Frontal cortex (tissue), 4 donors: ENCODE measurements at places on chromosomes 2 and 18.

GRCh38 chr18:47174545-47175116 lies 1.5 kb downstream of the IER3IP1 start:
- no peak for DNase-seq

- no peak for DNase-seq
These were observed 41.3 kb downstream of the NGEF start for GRCh38 chr2:232971744-232972143.

- DNase-seq, result no peak
These were observed 58.6 kb upstream of the FBXO11 start for GRCh38 chr2:47964722-47965434.

DNA sequence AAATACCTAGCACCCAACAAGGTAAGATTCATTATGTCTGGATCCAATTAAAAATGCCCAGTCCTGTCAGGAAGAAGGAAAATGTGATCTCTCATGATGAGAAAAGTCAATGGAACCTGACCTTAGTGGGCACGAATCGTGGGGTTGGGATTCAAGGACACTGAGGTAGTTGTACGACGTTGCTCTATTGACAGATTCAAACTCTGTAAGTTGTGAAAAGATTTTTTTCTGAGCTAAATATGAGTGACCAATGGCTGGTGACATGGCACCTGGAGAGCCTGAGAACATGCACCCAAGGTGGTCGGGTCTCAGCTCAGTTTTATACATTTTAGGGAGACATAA lies 148.2 kb downstream of the NDUFA10 start:
- DNase-seq, result no peak

DNA sequence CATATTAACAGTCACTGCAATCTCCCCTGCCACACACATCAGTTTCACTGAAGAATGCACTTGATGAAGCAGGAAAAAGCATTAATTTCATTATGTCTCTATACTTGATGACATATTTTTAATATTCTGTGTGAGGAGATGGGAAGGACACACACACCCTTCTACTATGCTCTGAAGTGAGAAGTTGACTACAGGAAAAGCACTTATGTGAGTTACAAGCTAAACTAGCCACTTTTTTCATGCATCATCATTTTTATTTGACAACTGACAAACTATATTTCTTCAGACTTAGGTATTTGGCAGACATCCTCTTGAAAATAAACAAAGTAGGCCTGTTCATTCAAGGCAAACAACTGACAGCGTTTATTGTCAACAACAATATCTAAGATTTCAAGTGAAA lies 150.4 kb upstream of the ID2 start:
- no peak for DNase-seq

DNA sequence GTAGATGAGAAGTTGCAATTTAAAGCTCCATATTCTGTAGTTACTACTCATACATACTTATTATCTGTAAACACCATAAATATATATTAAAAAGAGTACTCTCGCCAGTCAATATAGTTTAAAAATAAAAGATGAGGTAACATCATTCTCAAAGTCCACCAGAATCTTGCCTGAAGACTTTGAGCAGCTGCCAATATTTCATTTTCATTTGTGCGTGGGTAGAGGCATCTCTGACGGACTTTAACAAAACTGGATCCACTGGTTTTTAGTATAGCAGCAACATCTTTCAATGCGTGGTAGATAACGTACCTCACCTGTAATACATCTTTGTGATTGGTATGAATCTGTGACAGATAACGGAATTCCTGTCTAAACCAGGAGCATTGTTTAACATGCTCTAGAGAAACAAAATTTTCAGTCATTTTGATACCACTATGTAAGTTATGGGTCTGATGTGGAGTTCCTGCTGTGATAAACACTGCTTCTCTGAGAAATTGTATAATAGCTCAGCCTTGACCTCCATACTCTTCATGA lies 45.0 kb downstream of the WDR75 start:
- no peak for DNase-seq

- DNase-seq, result no peak
These were observed 266.8 kb downstream of the EN1 start for GRCh38 chr2:118580651-118581050.

- no peak for DNase-seq
These were observed 283.7 kb upstream of the PKDCC start for GRCh38 chr2:41764131-41764530.

DNA sequence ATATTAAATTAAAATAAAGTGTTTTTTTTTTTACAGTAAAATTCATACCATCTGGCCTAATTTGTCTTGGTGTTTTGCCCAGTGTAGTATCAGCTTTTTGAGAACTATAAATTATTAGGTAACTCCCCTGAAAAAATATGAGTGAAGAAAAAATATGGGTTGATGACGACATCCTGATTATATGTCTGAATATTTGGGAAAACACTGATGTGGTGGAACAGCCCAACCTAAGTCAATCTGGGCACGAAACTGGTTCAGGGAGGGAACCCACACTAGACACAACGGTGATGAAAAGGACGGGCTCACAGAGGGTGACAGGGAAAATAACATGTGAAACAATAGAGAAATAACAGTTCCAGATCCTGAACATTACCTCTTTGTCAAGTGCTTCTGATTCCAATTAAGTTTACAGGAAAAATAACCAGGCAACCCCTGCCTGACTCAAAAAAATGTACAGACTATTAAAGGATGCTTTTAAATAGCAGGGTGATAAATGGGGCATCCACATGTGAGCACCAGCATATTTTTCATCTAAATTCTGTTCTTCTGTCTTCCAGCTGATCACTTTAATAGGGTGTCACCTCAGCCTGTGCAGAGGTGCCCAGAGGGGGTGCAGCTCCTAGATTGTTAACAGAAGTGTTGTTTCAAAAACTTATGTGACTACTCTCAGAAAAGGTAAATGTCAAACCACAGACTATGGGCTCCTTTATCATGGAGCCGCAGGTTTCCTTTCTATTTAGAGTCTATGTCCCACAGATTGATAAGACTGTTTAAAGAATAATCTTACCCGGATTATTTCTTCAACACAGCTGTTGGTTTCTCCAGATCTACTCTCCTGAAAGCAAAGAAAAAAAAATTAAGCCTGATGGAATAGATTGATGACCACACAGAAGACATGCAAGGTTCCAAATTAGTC lies 305.4 kb downstream of the AFF3 start:
- DNase-seq, result no peak

GRCh38 chr18:75208155-75208835 lies 644 bp downstream of the PTGR3 start:
- DNase-seq, result no peak

- no peak for DNase-seq
These were observed 139.4 kb upstream of the CDCA7 start for GRCh38 chr2:173215316-173215715.

DNA sequence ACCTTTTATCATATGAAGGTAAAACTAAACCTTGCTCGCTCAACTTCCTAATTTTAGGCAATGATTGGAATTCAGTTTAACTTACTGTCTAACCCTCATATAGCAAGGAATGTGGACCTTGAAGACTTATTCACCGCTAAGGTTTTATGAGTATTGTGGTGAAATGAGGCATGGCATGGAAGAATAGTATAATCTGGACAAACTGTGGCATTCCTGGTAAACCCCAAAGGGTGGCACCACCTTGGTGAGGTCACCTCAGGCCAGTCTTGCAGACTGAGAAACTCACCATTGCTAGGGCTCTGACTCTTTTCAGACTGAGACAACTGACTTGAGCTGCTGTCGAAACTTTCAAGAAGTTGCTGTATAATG lies 51.1 kb upstream of the EHBP1 start:
- DNase-seq, result no peak

DNA sequence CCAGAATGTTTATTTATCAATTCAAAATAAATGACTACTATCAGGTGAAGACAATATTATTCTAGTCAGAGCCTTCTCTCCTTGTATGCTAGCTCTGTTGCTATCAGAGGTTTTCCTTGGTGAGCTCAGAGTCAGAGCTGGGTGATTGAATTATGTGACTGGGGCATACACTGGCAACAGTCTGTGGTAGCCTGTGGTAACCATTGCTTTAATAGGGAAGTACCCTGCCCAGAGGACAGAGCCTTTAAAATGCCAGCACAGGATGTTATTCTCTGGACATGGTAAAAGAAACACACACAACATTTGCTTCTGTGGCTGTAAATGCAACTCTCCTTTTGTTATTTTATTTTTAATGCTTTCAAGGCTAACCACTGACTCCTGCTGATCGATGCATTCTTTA lies 124.7 kb downstream of the PPP1R1C start:
- no peak for DNase-seq

DNA sequence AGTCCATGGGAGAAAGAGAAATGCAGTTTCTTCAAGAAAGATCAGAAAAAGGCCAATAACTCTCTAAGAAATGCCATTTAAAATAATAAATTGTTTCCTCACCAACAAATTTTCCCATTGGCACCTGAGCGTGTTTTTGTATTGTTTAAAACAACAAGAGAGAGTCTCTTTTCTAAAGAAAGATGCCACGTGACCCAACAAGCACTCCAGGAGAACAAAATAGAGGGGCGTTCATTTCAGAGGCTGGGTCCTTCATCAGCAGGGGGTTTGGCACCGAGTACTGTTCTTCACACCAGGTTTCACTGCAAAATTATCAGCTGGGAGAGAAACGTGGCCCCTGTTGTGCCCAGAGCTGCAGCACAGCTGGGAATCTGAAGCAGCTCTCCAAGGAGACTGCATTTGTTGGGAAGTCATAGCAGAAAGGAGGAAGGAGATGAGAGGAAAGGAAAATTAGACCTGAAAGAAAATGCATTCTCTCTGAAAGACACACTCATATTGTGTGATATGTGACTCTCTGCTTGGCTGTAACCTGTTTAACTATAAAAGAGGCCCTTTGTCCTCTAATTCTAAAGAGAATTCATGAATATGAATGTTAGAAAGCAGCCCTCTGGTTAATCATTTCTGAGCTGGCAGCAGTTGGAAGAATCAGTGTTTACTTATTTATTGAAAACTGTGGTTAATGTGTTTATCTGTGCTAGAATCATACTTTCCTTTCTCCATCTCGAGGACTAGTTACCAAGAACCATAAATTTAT lies 205.3 kb upstream of the CDH20 start:
- no peak for DNase-seq

- DNase-seq, result no peak
These were observed 544 bp downstream of the EVA1A start for GRCh38 chr2:75560022-75560767.

GRCh38 chr2:110973262-110973661 lies 147.5 kb upstream of the BCL2L11 start:
- no peak for DNase-seq

- DNase-seq, result no peak
These were observed 112.9 kb downstream of the CLIP4 start for GRCh38 chr2:29227935-29228675.

- no peak for DNase-seq
These were observed 213.8 kb downstream of the SH3BP4 start for GRCh38 chr2:235165631-235166030.

DNA sequence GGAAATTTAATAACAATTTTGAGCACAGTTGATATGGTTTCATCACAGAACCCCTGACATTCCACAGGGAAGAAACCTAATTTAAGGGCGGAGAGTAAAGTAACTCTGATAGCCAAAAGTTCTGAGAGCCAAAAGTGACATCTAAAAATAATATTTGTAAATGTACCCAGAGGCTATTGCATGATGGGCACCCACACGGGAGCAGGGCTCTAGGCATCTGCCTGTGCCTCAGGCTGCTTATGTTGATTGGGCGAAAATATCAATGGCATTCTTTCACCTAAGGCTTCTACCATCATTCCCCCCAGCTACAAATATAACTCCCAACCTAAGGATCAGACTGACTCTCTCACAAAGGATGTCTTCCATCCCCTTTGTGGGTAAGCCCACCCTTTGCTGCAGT lies 54.1 kb upstream of the PTPRM start:
- no peak for DNase-seq

DNA sequence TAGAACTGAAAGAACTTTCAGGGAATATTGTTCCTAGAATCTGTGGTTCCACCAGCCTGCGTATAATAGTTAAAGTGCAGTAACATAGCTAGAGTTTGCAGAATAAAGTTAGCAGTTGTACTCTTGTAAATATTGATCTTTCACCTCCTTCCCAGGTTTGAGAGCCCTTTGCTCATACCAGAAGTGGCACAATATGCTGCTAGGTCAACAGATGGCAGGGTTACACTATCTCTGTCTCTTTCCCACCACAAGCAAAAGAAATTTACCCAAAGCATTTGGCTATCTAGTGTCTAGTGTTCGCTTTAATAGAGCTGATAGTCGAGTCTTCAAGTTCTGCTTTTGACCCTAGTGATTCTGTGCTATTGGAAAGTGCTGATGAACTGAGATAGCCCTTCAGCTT lies 119.0 kb upstream of the KLHL14 start:
- no peak for DNase-seq

DNA sequence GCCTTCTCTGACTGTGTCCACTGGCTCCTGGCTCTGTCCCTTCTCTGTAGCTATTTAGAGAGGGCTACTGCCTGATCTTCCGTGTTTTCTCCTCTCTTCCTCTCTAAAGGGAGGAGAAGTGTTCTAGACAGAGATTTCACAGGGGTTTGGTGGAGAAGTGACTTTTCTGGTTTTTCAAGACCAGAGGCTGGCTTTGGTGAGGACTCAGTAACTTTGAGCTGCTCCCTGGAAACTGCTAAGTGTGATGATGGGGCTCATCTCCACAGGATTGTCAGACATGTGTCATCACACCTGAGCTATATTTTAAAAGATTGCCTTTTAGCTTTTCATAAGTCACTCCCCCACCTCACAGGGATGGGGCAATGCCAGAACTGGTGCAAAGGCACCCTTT lies 6.2 kb downstream of the MAL start:
- DNase-seq, result no peak

DNA sequence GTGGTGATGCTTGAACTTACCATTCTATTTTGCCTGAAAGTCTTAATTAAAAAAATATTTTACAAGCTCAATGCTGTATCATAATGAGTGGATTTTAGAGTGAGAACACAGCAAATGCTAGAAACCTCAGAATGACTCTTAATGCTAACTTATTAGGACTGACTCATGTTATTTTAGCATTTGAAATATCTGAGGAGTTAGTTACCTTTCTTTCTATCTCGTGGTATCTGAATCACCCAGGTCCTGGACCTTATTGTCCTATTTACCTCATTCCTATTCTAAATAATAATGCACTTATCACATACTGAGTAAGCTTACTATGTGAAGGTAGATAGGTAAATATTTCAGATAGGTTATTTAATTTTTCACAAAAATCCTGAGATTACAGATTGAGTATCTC lies 70.7 kb downstream of the SOS1 start:
- DNase-seq, result no peak

GRCh38 chr2:218710334-218710686 lies 325 bp upstream of the TTLL4 start:
- no peak for DNase-seq
